Ovary (tissue), 10 donors: ENCODE measurements at places on chromosomes 13 and 19. TPM values are rescaled to one million over a fixed set of nuclear protein-coding genes. Genes with fewer than 3 reads are reported as not detected.
A peak's percentile ranks its signal among the peaks of the same experiment; 100 is the strongest.

Gene HPN
- total RNA-seq: 4.4 TPM

Gene IL4I1
- total RNA-seq: 0.24 TPM

Gene ZNF415
- 11.3 TPM for total RNA-seq

Gene PRPF31
- total RNA-seq: 30.0 TPM

Gene WDR88
- 0.79 TPM for total RNA-seq

Gene ZNF574
- 24.6 TPM for total RNA-seq

Gene PSG1
- not detected for total RNA-seq

Gene FOXA3
- total RNA-seq: not detected

GRCh38 chr13:31887286-31887685 lies 144.3 kb upstream of the FRY start:
- DNase-seq: no peak
- no peaks in the 10 kb centered on the region for H3K36me3 ChIP-seq
- H3K4me1 ChIP-seq: peaks cover 12% of the 10 kb centered on the region
- H3K27ac ChIP-seq: no peak overlapping the region
- H3K27me3 ChIP-seq: no peaks in the 10 kb centered on the region
- no peak overlapping the region for H3K4me3 ChIP-seq

DNA sequence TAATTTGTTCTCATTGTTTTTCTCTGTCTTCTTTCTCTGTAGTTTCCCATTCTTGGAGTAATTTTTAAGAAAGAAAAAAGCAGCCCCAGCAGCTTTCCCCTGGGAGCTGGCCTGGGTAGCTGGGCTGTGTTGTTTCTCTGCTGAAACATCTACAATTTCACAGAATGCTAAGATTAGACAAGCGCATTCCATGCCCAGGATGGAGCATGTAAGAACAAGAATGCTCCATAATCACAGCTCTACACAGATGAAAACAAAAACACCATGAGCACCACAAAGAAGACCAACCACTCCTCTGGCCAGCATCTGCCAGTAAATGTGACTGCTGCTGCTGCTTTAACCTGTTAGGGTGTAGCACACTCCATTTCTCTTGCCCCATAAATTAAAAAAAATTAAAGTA lies 239.2 kb upstream of the SLITRK1 start:
- H3K4me3 ChIP-seq: no peak overlapping the region
- no peak for DNase-seq
- H3K27ac ChIP-seq: no peak overlapping the region
- H3K27me3 ChIP-seq: no peaks in the 10 kb centered on the region

GRCh38 chr13:99792079-99792921 lies 179.3 kb downstream of the ZIC5 start:
- no peaks in the 10 kb centered on the region for H3K4me1 ChIP-seq
- H3K4me3 ChIP-seq: no peak overlapping the region
- DNase-seq: no peak
- no peak overlapping the region for H3K27ac ChIP-seq
- H3K27me3 ChIP-seq: no peaks in the 10 kb centered on the region
- H3K36me3 ChIP-seq: no peaks in the 10 kb centered on the region

GRCh38 chr13:30362869-30363268 lies 55.5 kb upstream of the KATNAL1 start:
- no peaks in the 10 kb centered on the region for H3K27me3 ChIP-seq
- DNase-seq: no peak
- no peak overlapping the region for H3K27ac ChIP-seq
- no peaks in the 10 kb centered on the region for H3K4me1 ChIP-seq
- H3K36me3 ChIP-seq: no peaks in the 10 kb centered on the region
- no peak overlapping the region for H3K4me3 ChIP-seq

DNA sequence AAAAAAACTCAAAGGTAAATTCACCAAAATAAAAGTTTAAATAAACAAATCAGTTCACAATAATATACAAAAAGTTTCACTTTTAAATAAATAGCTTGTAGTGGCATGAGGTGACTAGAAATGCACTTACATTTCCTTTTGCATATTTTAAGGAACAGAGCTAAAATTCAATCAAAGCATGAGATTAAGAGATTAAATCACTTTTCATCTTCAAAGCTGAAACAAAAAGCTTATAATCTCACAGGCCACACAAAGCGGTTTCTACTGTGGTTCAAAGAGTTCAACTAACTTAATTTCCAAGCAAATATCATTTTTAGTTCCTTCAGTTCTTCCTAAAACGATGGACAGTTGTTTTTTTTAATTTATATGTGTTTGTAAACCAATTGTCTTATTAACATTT lies 38.9 kb downstream of the TSC22D1 start:
- no peaks in the 10 kb centered on the region for H3K36me3 ChIP-seq
- DNase-seq: no peak
- no peak overlapping the region for H3K27ac ChIP-seq
- H3K4me3 ChIP-seq: no peak overlapping the region

DNA sequence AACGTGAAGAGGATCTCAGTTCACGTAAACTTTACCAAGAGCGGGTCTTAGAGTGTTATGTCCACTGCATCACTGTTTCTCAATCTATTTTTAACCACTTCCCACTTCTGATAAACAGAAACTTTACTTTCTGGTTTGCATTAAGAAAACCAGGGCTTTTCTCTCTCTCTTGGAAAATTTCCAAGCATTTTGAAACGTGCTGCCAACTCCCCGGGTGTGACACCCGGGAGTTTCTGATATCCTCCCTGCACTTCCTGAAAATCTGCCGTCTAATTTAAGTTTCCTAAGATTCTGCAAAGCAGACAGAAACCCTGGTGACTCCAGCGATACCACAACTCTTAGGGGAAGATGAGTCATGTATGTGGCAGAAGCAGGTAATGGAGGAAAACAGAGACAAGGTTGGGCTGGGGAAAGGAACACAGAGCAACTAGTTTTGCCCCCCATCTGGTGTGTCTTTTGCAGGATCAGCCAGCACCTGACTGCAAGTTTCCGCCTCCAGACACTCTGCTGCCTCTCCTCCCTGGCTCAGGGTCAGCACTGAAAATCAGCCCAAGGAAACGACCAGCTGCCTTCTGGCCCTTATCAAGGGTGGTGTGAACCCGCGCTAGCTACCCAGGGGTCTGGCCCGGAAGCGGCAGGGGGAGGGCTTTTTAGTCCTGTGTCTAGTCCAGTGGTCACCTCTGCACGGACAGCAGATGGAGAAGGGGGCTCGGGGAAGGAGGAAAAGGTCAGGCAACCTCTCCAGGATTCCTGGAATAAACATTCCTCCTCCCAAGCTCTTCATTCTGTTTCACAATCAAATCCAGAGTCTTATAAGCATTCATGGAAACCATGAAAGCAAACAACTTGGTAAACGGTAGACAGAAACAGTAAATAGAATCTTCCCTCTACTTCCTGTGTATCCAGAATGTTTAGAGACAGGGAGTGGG lies 11.3 kb upstream of the FFAR2 start:
- peaks cover 17% of the 10 kb centered on the region for H3K4me1 ChIP-seq
- peak; percentile 46 for DNase-seq
- no peak overlapping the region for H3K27ac ChIP-seq
- H3K4me3 ChIP-seq: no peak overlapping the region

DNA sequence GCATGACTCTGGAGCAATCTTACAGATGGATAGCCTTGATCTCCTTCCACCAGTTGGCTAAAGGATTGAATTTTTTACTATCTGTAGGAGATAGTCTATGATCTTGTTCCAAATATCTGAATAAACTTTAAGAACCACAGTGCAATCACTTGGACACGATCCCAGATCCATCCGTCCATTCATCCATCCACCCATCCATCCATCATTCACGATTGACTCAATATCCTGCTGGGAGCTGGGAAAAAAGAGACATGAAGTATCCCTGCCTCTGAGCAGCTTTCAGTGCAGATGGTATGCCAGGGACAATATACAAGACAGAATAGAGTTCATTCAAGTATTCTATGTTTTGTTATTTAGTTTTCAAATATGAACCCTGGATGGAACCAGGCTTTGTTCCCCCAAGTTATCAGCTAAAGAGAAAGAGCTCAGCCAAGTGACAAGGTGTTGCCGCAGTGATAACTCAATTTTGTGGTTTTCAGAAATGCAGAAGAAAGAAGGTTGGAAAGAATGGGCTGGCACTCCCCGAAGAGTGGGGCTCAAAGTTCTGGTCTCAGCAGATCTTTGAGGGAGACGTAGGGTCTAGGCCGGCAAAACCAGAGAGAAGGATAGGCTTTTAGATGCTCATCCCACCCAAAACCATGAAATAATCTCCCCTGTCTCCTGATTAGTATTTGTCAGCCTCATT lies 66.3 kb downstream of the IRS2 start:
- H3K27me3 ChIP-seq: no peaks in the 10 kb centered on the region
- no peak overlapping the region for H3K4me3 ChIP-seq
- no peak for DNase-seq

- DNase-seq: peak; percentile 97
- peaks cover 14% of the 10 kb centered on the region for H3K4me1 ChIP-seq
- no peaks in the 10 kb centered on the region for H3K36me3 ChIP-seq
These were observed 29.3 kb upstream of the NANOS3 start for GRCh38 chr19:13847407-13848339.

- no peak for DNase-seq
- no peaks in the 10 kb centered on the region for H3K4me1 ChIP-seq
- no peaks in the 10 kb centered on the region for H3K27me3 ChIP-seq
- H3K27ac ChIP-seq: no peak overlapping the region
- no peak overlapping the region for H3K4me3 ChIP-seq
These were observed 194.6 kb downstream of the KLF12 start for GRCh38 chr13:73939603-73940002.

- no peaks in the 10 kb centered on the region for H3K36me3 ChIP-seq
- H3K27ac ChIP-seq: no peak overlapping the region
- H3K27me3 ChIP-seq: no peaks in the 10 kb centered on the region
- no peak overlapping the region for H3K4me3 ChIP-seq
- no peaks in the 10 kb centered on the region for H3K4me1 ChIP-seq
These were observed 4.9 kb upstream of the IFNL4 start for GRCh38 chr19:39253374-39254149.

- no peak overlapping the region for H3K4me3 ChIP-seq
- no peak overlapping the region for H3K27ac ChIP-seq
- DNase-seq: peak; percentile 43
- no peaks in the 10 kb centered on the region for H3K36me3 ChIP-seq
These were observed 565.1 kb downstream of the LIG4 start for GRCh38 chr13:107650081-107650701.

- H3K4me3 ChIP-seq: no peak overlapping the region
- no peaks in the 10 kb centered on the region for H3K4me1 ChIP-seq
- no peak overlapping the region for H3K27ac ChIP-seq
- DNase-seq: no peak
These were observed 5.7 kb upstream of the ZNF222 start for GRCh38 chr19:44019498-44019897.

DNA sequence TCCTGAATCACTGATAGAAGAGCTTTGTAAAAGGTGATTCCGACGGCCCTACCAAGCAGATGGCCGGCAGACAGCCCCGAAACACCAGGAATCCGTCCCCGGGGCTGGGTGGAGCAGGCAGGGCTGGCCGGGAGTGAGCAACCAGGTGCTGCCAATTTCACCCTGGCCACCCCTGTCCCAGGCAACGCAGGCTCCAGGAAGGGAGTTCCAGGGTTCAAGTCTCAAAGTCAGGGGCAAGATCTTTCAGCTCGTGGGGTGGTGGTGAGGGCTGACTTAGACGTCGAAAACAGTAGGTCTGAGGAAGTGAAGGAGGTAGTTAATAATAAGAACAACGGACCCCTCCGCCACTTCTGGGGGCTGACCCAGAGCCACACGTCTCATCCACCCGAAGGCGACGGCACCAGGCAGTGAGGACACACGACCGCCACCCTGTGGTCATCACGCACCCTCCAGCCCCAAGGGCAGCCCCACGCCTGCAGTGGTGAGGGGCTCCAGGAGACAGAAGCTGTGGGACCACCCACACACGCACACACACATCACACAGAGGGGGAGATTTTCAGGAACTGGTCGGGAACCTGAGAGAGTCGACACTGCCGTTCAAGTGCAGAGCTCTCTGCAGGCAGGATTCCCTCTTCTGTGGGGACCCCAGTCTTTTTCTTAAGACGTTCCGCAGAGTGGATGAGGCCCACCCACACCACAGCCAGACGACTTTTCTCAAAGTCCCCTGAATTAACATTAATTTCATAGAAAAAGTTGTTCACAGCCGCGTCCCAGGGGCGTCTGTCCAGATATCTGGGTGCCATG lies 67.2 kb downstream of the SPACA7 start:
- H3K4me1 ChIP-seq: no peaks in the 10 kb centered on the region
- H3K27me3 ChIP-seq: no peaks in the 10 kb centered on the region
- no peak for DNase-seq
- H3K4me3 ChIP-seq: no peak overlapping the region
- no peak overlapping the region for H3K27ac ChIP-seq
- H3K36me3 ChIP-seq: no peaks in the 10 kb centered on the region

DNA sequence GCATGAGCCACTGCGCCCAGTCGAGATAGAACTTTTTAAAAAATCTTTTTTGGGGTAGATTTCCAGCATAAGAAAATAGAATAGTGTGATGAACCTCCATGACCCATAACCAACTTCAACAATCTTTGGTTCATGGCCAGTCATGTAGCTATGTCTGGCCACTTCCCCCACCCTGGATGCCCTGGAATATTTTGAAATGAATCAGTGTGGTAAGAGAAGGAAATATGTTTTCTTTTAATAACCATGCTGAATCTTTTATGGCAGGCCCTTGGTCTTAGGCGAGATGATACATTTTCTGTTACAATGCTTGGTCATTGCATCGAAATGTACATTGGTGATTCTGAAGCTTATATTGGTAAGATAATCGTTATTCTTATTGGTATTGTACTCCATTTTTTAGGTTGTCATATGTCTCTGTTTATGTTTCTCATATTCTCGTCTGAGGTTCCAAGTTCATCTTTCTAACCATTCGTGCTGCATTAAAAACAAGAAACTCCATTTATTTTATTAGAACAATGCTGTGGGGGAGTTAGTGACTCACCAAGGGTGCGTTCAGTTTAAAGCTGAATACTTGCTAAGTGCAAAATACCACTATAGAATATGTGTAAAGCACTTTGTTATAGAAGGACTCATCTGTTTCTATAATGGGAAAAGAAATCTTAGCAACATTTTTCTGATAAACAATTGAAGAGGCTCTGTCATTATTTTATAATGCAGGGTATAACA lies 16.4 kb upstream of the UPF3A start:
- no peak overlapping the region for H3K4me3 ChIP-seq
- no peaks in the 10 kb centered on the region for H3K27me3 ChIP-seq
- no peak for DNase-seq
- no peaks in the 10 kb centered on the region for H3K4me1 ChIP-seq
- no peak overlapping the region for H3K27ac ChIP-seq

- H3K27me3 ChIP-seq: no peaks in the 10 kb centered on the region
- no peak overlapping the region for H3K27ac ChIP-seq
- H3K4me1 ChIP-seq: no peaks in the 10 kb centered on the region
These were observed 14.2 kb upstream of the PGLS start for GRCh38 chr19:17497149-17497798.

GRCh38 chr13:26995159-26995558 lies 176.5 kb downstream of the USP12 start:
- H3K36me3 ChIP-seq: no peaks in the 10 kb centered on the region
- peaks cover 3% of the 10 kb centered on the region for H3K4me1 ChIP-seq
- DNase-seq: no peak
- H3K27ac ChIP-seq: no peak overlapping the region
- no peak overlapping the region for H3K4me3 ChIP-seq
- no peaks in the 10 kb centered on the region for H3K27me3 ChIP-seq

- H3K27me3 ChIP-seq: no peaks in the 10 kb centered on the region
- H3K4me1 ChIP-seq: peaks cover 13% of the 10 kb centered on the region
- DNase-seq: peak; percentile 71
- no peak overlapping the region for H3K27ac ChIP-seq
These were observed 52.0 kb upstream of the C13orf46 start for GRCh38 chr13:114025714-114026431.
